Stimulated activated CD4-positive, alpha-beta T cell treated with anti-CD3 and anti-CD28 coated beads, Interleukin-1b, Interleukin-23, amount 100 ng/mL, for 4 hours (primary cell): ENCODE measurements at places on chromosomes 2 and 18.
A peak's percentile ranks its signal among the peaks of the same experiment; 100 is the strongest.

GRCh38 chr2:37653805-37654378, 17.6 kb downstream of the CDC42EP3 start:
- no peak for DNase-seq

- DNase-seq, result no peak
Observed at GRCh38 chr2:119897736-119898395, 115.0 kb upstream of the EPB41L5 start.

- DNase-seq, result no peak
Observed at GRCh38 chr2:156322051-156322685, 10.4 kb downstream of the NR4A2 start.

DNA sequence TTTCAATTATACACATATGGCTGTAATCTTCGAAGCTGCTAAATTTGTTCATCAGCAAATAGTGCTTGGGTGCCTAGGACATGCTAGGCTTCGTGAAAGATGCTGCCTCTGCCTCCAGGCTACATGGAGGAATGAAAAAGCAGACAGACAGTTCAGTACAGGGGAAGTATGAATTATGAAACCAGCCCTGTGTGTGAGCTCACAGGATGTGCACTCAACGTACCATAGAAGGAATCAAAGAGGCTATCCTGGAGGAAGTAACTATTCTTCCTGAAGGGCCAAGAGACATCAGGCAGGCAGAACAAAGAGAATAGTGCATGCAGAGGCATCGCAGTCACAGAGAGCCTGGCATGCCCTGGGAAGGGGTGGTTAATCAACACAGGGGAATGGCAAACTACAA, 61.4 kb downstream of the DYM start:
- no peak for DNase-seq

DNA sequence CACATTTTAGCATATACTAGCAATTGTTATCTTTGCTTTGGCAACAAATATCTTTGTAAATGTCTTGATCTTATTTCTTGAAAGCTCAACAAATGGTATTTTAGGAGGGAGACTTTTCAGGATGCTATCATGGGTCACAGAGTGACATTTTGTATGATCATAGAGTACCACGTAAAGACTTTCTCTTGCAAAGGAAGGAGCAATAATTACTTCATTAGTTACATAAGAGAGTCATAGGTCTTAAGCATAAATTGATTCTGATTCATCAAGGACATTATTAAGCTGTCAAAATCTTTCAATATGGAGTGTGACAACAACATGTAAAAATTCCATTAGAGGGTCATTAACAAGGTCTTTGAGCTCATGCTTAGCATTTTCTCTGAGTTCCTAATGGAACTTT, 339.6 kb downstream of the NUP35 start:
- no peak for DNase-seq

- DNase-seq, result peak; percentile 90
Observed at GRCh38 chr2:42102024-42102590, 54.3 kb downstream of the PKDCC start.

- DNase-seq, result no peak
Observed at GRCh38 chr2:9558948-9559381, 3.3 kb upstream of the ADAM17 start.

DNA sequence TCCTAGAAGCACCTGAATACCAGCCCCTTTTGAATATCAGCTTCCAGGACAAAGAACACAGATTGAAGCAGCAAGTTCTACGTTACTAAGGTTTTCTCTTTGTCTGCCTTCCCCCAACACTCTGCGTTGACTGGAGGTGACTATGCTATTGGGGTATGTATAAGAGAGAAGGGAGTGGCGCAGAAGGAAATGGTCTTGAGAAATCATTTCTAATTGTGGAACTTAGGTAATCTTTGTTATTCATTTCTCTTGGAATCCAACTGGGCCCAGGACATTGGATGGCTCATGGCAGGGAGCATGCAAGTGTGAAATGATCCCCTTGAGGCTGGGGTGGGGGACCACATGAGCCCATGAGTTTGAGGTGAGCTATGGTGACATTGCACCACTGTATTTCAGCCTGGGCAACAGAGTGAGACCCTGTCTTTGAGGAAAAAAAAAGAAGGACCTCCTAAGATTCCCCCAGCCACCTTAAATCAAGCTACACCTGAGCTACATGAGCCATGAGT, 29.7 kb downstream of the XDH start:
- DNase-seq, result no peak

DNA sequence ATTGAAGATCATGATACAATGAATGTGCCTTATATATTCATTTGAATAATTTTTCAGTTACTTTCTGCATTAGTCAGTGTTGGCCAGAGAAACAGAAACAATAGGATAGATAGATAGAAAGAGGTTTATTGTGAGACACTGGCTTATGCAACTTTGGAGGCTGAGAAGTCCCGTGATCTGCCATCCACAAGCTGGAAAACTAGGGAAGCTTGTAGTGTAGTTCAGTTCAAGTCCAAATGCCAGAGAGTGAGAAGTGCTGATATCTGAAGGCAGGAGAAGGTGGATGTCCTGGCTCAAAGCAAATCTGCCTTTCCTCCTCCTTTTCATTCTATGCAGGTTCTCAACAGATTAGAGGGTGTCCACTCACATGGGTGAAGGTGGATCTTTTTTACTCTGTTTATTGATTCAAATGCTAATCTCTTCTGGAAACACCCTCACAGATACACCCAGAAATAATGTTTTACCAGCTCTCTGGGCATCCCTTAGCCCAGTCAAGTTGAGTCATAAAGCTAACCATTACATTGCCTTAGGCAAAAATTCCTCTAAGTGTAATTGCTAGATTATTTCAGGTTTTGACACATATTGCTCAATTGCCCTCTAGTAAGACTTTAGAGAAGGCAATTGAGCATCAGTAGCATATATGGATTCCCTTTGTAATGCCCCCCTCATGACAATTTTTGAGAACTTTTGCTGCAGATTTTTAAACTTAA, 341.4 kb downstream of the LPIN1 start:
- DNase-seq, result no peak

DNA sequence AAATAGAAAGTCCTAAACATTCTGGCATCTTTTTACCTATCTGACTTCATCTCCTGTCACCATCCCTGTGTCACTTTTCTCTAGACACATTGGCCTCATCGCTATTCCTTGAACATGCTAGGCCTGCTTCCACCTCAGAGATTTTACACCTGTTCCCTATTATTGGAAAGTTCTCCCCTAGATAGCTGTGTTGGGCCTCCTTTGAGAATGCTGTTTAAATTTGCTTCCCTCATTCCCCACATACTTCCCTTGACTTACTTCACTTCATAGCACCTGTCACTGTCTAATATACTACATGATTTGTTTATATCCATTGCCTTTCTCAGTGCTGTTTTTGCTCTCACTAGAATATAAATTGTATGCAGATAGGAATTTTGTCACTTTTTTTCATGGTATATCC, 317.0 kb upstream of the GCFC2 start:
- no peak for DNase-seq

- DNase-seq, result no peak
Observed at GRCh38 chr18:37452015-37452414, 113.6 kb downstream of the CELF4 start.

- no peak for DNase-seq
Observed at GRCh38 chr2:189444322-189444721, 3.0 kb downstream of the WDR75 start.

- no peak for DNase-seq
Observed at GRCh38 chr2:239355724-239356123, 45.1 kb downstream of the HDAC4 start.

DNA sequence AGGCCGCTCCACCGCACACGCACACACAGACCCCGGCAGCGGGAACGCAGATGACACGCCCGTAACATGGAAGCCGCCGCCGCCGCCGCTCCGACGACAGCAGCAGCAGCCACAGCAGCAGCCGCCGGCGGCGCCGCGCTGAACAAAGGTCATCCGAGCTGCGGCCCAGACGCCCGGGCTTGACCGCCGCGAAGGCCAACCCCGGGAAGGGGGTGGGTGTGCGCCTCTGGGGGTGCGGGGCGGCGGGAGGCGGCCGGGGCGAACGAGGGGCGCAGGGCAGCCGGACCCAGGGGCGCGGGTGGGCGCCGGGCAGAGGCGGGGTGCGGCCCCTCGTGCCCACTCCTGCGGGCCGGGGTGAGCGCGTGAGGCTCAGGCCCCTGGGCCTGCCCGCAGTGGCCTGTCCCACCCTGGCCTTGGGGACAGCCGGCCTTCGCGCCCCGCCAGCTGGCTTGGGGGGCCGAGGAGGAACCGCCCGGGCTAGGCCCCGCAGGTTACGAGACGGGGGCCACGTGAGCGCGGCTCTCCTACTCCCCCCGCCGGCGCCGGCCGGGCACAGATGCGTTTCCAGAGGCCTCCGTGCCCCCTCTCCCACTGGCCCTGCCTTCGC, 1.0 kb upstream of the ZNF532 start:
- peak; percentile 32 for DNase-seq

DNA sequence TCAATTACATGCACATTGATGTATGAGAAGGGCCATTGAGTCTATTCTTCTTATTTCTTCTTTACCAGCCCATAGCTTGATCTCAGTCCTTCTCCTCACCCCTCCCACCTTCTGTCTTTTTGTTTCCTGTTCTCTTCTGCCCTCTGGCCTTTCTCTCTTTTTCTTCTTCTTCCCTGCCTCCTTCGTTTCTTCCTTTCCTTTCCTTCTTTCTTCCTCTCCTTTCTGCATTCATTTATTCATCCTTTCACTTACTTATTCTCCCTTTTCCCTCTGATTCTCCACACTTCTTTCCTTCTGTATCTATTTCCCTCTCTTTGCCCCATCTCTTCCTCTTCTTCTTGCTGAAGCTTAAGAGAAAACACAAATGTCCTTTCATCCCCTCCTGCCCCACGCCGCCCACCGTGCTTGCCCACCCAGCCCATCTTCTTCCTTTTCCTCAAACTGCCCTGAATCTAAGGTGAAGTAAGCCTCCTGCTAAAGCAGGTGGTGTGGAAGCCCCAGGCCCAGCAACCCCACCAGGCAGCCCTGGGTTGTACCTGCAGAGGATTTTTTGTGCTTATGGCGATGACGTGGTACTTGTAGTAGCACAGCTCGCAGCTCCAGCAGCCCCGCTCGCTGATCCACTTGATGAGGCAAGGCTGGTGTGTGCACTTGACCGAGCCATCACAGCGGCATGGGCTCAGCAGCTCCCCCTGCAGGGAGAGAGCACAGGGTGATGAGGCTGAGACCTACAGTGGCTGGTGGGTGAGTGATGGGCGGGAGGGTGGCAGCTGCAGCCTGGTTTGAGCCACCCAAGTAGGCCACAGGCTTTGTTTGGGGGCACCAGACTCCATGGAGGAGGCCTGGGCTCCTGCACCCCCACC, 89.0 kb downstream of the MARCHF4 start:
- DNase-seq, result peak; percentile 12

GRCh38 chr2:240724431-240724830, 32.8 kb downstream of the AQP12A start:
- DNase-seq, result no peak

- no peak for DNase-seq
Observed at GRCh38 chr2:14827226-14828023, 194.9 kb downstream of the LRATD1 start.

- no peak for DNase-seq
Observed at GRCh38 chr18:31683106-31683505, 1.3 kb downstream of the B4GALT6 start.

GRCh38 chr2:109523536-109524361, 90.0 kb downstream of the SEPTIN10 start:
- DNase-seq, result no peak

DNA sequence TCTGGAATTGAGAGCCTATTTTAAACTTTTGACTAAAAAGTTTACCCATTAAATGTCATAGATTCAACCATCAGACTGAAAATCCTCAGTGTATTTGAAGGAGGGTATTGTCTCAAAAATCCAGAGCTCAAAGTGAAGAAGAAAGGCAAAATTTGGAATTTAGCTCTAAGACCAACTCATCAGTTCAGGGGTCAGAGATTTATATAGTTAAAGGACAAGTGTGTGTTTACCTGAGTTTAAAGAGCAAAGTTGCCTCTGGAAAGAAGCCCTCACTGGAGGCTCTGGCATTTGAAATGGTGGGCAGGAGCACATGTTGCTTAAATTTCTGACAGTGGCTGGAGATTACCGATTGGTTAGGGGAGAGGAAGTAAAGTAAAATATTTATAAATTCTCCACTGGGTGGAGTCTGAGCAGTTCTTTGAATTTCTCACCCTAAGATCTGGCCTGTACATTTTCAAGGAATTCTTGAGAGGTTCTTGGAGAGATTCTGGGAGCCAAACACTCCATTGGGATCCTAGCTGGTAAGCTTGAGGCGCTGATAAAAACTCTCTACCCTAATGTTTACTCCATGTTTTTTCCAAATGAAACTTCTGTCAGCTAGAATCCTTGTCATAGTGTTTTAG, at the start of gene KYNU:
Gene KYNU, plus strand, starts transcription at position 449 of the 623 bp plus-strand sequence. CDS start 7,704 bp downstream, outside the sequence.
- DNase-seq, result no peak

GRCh38 chr2:24328010-24328409, 32.3 kb downstream of the ITSN2 start:
- no peak for DNase-seq

- DNase-seq, result no peak
Observed at GRCh38 chr2:43897492-43897891, 58.7 kb downstream of the ABCG8 start.
